Activated CD8-positive, alpha-beta T cell treated with anti-CD3 and anti-CD28 coated beads, Interleukin-2, amount 10 ng/mL, durations not matched to agents 7 days and 5 days (primary cell): ENCODE measurements at places on chromosomes 16 and 17. TPM values are rescaled to one million over a fixed set of nuclear protein-coding genes. Genes with fewer than 3 reads are reported as not detected.

Gene EVPLL
- total RNA-seq, result not detected

Gene SP6
- total RNA-seq, result not detected

DNA sequence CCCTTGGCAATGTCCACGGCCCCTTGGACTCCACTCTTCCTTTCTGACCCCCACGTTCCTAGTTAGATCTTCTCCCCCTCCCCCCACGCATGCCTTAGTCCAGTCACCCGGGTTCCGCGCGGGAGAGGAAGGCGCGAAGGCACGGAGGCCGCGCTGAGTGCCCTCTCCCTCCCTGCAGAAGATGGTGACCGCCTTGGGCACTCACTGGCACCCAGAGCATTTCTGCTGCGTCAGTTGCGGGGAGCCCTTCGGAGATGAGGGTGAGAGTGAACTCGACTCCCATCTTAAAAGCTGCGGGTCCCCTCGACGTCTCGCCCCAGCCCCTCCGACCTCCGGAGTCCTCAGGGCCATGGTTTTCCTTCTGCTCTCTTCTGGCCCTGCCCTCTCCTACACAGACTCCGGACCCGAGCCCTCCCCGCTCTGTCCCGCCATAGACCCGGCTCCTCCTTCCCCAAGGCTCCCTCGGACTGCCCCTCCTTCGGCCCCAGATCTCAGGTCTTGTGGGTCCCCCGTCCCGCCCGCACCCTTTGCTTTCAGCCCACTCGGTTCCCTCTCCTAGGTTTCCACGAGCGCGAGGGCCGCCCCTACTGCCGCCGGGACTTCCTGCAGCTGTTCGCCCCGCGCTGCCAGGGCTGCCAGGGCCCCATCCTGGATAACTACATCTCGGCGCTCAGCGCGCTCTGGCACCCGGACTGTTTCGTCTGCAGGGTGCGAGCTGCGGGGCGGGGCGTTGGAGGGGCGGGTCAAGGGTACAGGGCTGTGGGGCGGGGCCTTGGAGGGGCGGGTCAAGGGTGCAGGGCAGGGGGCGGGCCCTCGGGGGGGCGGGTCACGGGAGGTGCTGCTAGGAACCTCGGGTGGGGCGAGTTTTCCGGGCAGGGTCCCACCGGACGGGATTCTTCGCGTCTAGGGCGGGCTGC lies 4.6 kb downstream of the TGFB1I1 start:
- H3K27ac ChIP-seq, result peak overlapping the region; percentile 72
- H3K4me1 ChIP-seq, result peaks cover 27% of the 10 kb centered on the region
- peaks cover 44% of the 10 kb centered on the region for H3K27me3 ChIP-seq

DNA sequence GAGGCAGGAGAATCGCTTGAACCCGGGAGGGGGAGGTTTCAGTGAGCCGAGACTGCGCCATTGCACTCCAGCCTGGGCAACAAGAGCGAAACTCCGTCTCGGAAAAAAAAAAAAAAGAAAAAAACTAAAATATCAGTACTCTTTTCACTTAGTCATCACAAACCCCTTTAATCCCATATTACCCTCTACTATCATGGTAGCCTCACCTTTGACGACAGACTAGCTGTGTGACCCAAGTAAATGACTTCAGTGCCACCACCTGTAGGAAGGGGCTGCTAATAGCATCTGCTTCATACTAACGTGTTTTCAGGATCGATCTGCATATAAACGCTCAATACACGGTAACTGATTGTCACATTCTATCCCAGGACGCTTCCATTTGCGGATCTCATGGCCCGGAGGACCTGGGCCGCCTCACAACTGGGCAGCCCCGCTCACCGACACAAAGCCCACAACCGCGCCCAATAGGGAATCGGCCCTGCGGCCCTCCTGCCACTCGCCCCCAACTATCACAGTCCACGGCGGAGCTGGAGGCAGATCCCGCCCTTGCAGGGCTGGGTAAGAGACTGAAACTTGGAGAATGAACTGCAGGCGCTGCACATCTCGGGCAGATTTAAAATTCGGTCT lies 1.1 kb upstream of the ZNF263 start:
- DNase-seq, result no peak
- H3K4me3 ChIP-seq, result peak overlapping the region; percentile 88
- H3K36me3 ChIP-seq, result peaks cover 34% of the 10 kb centered on the region
- peak overlapping the region; percentile 97 for H3K27ac ChIP-seq
- H3K4me1 ChIP-seq, result peaks cover 40% of the 10 kb centered on the region

Gene KRT14
- not detected for total RNA-seq

DNA sequence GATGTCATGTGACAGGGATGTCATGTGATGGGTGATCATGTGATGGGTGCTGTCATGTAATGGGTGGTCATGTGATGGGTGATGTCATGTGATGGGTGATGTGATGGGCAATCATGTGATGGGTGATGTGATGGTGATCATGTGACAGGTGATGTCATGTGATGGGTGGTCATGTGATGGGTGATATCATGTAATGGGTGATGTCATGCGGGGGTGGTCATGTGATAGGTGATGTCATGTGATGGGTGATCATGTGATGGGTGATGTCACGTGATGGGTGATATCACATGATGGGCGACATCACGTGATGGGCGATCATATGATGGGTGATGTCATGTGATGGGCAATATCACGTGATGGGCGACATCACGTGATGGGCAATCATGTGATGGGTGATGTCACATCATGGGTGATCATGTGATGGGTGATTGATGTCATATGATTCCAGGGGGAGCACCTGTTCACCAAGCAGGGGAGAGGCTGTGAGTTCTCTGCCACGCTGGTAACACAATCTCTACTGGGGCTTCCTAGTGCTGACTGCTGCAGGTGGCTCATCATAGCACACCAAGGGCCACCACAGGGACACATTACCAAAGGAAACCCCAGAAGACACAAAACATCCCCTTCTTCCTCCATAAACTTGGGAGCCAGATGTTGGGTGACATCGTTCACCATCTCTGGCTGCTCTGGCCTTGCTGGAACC lies 16.5 kb downstream of the CD300LB start:
- no peak for DNase-seq
- peaks cover 5% of the 10 kb centered on the region for H3K4me1 ChIP-seq
- peak overlapping the region; percentile 96 for H3K27ac ChIP-seq
- peak overlapping the region; percentile 55 for H3K4me3 ChIP-seq
- H3K36me3 ChIP-seq, result peaks cover 12% of the 10 kb centered on the region
- H3K27me3 ChIP-seq, result peaks cover 32% of the 10 kb centered on the region

Gene SCNN1B
- total RNA-seq, result not detected

DNA sequence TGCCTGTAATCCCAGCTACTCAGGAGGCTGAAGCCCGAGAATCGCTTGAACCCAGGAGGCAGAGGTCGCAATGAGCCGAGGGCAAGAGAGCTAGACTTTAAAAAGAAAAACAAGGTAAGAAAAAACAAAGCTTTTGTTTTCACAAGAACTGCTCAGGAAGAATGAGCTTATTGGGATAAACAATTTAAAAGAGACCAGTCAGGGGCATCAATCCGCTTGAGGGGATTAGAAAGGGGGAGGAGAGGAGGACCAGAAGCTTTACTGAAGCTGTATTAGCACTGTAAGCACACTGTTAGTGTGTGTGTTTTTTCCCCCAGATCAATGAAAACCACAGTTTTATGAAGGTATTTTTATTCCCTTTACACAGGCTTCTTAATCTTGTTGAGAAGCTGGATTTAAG lies 8.8 kb downstream of the TMEM170A start:
- no peaks in the 10 kb centered on the region for H3K27me3 ChIP-seq
- H3K4me1 ChIP-seq, result peaks cover 10% of the 10 kb centered on the region

DNA sequence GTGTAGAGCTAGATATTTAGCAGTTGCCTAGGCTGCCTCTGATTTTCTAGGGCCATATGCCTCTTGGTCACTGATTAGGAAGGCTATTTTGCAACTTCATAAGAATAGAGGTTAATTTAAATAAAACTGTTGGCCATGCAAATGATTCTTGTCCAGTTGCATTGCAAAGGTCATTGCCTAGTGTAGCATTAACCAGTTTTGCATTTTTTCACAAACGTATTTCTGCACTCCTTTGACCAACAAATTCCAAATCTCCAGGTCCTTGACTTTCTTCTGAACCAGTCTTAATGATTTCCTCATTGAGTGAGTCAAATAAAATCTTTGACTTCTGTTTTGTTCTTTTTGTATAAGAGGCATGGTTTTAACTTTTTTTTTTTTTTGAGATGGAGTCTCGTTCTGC lies 33.5 kb downstream of the ERCC4 start:
- H3K4me1 ChIP-seq, result peaks cover 3% of the 10 kb centered on the region
- H3K4me3 ChIP-seq, result no peak overlapping the region
- no peak for DNase-seq
- H3K27me3 ChIP-seq, result peaks cover 5% of the 10 kb centered on the region
- peaks cover 3% of the 10 kb centered on the region for H3K36me3 ChIP-seq
- H3K27ac ChIP-seq, result no peak overlapping the region

GRCh38 chr17:31573047-31573446 lies 181.6 kb downstream of the RAB11FIP4 start:
- no peaks in the 10 kb centered on the region for H3K36me3 ChIP-seq
- no peak overlapping the region for H3K27ac ChIP-seq
- DNase-seq, result no peak
- H3K4me3 ChIP-seq, result no peak overlapping the region
- H3K4me1 ChIP-seq, result no peaks in the 10 kb centered on the region
- no peaks in the 10 kb centered on the region for H3K27me3 ChIP-seq

GRCh38 chr17:74875977-74876593 lies 3.3 kb upstream of the FDXR start:
- H3K27ac ChIP-seq, result no peak overlapping the region
- no peak for DNase-seq

Gene SERPINF2
- 0.31 TPM for total RNA-seq

DNA sequence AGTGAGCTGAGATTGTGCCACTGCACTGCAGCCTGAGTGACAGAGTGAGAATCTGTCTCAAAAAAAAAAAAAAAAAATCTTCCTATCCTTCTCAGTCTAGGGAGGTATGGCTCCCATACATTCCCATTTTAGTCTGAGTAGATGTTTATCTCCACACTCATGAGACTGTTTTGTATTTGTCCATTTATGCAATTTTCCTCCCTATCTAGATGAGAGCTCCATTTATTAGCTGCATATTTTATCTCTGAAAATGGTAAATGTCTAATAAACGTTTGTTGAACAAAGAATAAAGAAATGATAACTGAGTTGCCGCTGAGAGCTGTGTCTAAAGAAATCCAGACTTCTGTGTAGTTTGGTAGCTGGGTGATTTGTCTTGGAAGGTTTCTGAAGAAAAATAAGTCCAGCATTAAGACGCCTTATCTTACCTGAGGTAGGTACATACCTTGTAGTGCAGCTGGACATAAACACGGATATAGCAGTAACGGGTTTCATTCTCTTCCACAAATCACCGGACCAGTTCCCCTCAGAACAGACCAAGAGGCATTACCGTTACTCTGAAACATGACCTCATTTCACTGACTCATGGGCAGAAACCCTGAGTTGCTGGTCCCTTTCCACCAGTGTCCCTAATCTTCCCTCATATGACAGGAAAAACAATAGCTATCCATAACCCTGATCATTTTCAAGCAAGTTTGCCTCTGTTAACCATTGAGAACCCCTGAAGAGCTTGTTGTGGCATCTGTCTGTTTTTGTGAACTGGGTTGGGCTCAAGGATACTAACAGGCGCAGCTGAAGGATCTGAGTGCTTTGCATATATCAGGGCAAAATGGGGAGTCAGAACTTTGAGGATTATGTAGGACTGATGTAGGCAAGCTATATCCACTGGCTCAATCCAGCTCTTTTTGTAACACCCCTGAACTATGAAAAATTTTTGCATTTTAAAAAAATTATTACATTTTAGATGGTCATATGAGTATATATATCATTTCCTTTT lies 177.4 kb upstream of the XYLT1 start:
- no peak overlapping the region for H3K27ac ChIP-seq
- no peaks in the 10 kb centered on the region for H3K4me1 ChIP-seq
- H3K4me3 ChIP-seq, result no peak overlapping the region
- no peak for DNase-seq
- peaks cover 3% of the 10 kb centered on the region for H3K27me3 ChIP-seq

- H3K4me1 ChIP-seq, result no peaks in the 10 kb centered on the region
- no peak overlapping the region for H3K27ac ChIP-seq
- no peaks in the 10 kb centered on the region for H3K27me3 ChIP-seq
- DNase-seq, result no peak
- no peaks in the 10 kb centered on the region for H3K36me3 ChIP-seq
- H3K4me3 ChIP-seq, result no peak overlapping the region
Observed at GRCh38 chr17:52209507-52209906, 51.0 kb upstream of the CA10 start.

Gene RHBDL1
- 1.4 TPM for total RNA-seq

Gene HSPB9
- 0.29 TPM for total RNA-seq

DNA sequence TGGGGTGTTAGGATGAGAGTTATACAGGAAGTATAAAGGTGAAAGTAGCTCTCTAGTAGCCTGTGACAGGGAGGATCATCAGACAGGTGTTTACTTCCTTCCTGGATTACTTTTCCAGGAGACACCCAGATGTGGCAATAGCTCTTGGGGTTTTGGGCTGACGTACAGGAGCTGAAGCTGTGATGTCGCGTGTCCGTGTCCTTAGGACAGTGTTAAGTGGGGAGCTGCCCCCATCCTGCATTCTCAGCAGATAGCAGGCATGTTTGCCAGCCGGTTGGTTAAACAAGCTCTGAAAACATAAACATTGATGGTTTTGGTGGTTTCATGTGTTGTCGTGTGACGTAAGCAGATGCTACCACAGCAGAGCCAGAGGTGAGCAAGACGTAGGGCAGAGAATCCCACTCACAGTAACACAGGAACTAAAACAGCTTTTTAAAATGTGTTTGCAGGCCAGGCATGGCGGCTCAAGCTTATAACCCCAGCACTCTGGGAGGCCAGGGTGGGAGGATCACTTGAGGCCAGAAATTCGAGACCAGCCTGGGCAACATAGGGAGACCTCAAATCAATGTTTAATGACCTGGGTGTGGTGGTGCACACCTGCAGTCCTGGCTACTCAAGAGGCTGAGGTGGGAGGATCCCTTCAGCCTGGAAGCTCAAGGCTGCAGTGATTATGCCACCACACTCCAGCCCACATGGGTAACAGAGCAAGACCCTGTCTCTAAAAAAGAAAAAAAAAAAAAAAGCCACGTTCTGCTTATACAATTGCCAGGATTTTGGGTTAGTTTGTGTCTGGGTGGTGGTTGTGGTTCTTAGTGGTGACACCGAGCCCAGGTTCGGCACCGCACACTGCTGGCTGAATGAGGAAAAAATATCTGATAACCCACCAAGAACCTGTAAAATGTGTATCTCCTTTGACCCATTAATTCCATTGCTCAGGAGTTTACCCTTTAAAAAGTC lies 18.2 kb upstream of the IL17C start:
- peak; percentile 86 for DNase-seq
- peaks cover 38% of the 10 kb centered on the region for H3K36me3 ChIP-seq
- peak overlapping the region; percentile 91 for H3K27ac ChIP-seq
- H3K4me3 ChIP-seq, result peak overlapping the region; percentile 55

GRCh38 chr16:19645557-19645981 lies 72.5 kb downstream of the KNOP1 start:
- peaks cover 11% of the 10 kb centered on the region for H3K36me3 ChIP-seq
- no peak overlapping the region for H3K27ac ChIP-seq
- no peak for DNase-seq
- no peaks in the 10 kb centered on the region for H3K27me3 ChIP-seq
- H3K4me3 ChIP-seq, result no peak overlapping the region
